Hematopoietic multipotent progenitor cell (in vitro differentiated cells): ENCODE measurements at places on chromosomes 1 and 21.
A peak's percentile ranks its signal among the peaks of the same experiment; 100 is the strongest.

DNA sequence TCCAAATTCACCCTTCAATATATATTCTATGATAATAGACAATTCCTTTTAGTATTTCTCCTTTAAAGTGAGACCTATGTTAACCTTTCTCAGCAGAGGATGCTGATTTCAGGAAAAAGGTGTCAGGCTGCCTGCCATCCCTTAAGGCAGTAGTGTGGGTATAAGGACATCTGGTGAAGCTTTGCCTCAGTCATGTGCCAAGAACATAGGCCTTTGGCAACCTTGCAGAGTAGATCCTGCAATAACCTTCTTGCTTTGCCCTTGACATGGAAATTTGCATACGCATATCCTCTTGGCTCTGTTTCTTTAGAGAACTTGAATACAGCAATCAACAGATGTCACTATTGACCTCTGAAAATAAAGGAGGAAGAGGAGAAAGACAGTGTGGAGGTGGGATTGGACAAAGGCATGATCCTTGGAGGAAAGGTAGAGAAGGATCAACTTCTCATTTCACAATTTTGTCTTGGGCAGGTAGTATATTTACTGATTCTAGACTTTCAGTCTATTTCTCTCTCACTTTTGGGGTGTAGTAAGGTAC, 21.1 kb upstream of the ZRANB2 start:
- DNase-seq = no peak

DNA sequence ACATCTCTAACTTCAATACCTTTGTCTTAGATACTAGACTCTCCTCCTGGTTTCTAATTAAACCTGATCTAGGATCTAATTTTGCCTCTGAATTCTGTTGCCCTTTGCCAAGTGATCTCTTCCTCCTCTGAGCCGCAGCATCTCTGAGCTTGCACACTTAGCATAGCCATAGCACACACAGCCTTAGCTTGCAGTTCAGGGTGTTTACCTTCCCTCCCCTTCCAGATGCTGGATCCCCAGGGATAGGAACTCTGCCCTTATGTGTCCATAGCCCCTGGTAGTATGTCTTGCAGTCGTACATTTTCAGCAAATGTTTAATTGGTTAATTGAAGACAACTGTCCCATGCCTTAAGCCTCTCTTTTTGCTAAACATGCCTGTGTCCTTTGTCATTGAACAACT, 30.3 kb downstream of the SELL start:
- no peak for DNase-seq

- no peak for DNase-seq
These were observed 28.1 kb upstream of the RGS18 start for GRCh38 chr1:192130175-192130574.

- no peak for DNase-seq
These were observed 497 bp downstream of the FCRLB start for GRCh38 chr1:161721738-161722343.

DNA sequence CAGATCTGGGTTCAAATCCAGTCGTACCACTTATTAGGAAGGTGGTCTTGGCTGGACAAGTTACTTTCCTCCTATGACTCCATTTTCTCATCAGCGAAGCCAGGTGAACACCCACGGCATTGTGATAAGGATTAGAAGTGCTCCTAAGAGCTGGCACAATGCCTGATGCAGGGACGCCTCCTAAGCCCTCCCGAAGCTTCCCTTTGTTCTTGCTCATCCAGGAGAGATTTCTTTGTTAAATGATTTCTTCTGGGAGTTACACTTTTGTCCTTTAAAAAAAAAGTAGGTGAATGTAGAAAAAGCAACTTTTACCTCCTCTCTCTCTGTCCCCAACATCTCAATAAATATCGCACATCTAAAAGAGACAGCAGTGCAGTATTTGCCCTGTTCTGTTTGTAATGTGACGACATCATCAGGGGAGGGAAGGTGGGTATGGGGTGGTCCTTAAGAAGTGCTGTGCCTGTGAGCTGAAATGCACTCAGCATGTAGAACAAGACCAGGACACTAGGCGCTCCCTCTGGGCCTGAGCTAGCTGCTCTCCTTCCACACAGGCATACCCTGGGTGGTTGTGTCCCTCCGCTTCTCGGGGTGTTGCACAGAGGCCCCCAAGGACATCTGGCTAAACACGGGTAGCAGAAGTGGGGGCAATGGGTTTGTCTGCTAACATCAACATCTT, 43.9 kb downstream of the SUSD4 start:
- no peak for DNase-seq

DNA sequence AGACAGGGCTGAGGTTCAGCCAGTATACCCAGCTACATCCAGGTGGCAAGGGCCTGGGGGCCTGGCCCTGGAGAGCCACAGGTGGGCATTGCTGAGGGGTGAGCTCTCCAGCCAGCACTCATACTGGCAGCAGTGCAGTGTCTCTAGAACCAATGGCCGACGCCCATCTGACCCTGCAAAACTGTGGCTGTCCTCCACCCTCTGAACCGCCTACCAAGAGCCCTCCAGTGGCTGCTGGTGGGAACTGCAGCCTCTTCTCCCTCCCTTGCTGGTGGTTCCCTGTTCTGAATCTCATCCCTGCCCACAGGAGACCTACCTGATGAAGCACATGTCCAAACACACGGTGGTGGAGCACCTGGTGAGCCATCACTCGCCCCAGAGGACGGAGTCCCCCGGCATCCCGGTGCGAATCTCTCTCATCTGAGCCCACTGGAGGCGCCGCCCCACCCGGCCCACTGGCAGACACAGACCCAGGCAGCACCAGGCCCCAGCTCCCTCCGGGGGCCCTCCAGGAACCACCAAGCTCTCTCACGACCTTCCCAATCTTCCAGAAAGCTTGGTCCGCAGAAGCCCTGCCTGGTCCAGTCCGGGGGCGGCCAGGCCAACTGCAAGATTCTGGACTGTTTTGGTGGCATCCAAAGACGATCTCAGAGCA, 22.1 kb downstream of the A3GALT2 start:
- peak; percentile 66 for DNase-seq

GRCh38 chr1:156668801-156669637, 8.2 kb downstream of the NES start:
- DNase-seq = no peak

- no peak for DNase-seq
These were observed 128.9 kb downstream of the ASTN1 start for GRCh38 chr1:177035586-177035985.

DNA sequence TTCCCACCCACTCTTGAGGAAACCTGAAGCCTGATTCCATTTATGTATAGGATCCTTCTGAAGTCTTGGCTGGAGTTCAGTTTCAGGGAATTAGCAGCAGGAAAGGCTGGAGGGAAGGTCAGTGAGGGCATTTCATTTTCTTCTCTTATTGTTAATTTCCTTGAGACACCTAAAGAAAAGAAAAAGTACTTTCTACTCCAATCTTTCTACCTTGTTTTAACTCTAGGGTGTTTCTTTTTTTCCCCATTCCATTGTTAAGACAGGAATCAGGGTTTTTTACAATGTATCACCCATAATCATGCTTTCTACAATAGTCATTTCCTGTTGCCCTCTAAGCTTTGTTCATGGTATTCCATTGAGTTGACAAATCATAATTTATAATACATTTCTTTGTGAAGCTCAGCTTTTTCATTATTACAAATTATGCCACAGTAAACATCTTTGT, 27.4 kb downstream of the SNRPE start:
- DNase-seq = no peak

- DNase-seq = no peak
These were observed 51.3 kb downstream of the CAPN9 start for GRCh38 chr1:230798491-230798890.

GRCh38 chr1:160429702-160430535, 29.6 kb downstream of the VANGL2 start:
- DNase-seq = peak; percentile 9

- DNase-seq = no peak
These were observed 36.4 kb upstream of the MAP10 start for GRCh38 chr1:232768793-232769192.

DNA sequence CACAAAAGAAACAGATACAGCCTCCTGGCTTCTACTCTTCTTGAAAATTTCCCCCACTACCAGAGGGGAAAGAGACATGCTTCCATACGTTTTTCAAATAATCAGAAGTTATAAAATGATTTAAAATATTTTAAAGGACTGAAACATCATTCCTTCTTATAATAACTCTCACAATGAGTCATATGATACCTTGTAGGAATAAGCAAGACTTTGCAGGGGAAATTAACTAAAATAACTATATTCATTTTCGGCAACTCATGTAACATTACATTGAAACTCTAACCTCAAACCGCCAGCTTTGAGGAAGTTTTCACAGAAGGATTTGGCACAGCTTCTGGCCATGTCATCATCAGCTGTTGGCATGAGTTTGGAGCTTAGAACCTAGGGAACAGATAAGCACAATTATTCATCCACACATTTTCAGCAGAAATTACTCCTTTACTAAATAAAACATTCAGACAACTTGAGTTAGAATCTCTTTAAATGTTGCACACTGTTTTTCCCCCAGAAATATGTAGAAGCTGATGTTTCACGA, 85.9 kb downstream of the USP24 start:
- peak; percentile 74 for DNase-seq

GRCh38 chr1:226466296-226466695, 58.4 kb upstream of the PARP1 start:
- no peak for DNase-seq

DNA sequence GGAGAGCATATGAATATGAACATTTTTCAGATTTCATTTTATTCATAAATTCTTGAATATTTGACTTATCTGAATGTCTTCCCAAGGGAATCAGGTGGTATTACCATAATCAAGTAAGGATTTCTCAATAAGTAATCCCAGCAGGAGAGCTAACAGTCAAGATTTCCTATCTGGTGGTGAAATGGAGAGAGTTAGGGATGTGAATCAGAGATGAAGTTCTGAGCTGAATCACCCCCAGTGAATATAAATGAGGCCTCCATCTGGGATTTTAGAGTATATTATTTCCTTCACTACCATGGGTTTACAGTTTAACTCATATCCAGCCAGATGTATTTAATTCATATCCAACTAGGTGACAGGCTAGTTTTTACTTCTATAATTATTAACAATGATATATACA, 61.5 kb upstream of the RGS2 start:
- no peak for DNase-seq

DNA sequence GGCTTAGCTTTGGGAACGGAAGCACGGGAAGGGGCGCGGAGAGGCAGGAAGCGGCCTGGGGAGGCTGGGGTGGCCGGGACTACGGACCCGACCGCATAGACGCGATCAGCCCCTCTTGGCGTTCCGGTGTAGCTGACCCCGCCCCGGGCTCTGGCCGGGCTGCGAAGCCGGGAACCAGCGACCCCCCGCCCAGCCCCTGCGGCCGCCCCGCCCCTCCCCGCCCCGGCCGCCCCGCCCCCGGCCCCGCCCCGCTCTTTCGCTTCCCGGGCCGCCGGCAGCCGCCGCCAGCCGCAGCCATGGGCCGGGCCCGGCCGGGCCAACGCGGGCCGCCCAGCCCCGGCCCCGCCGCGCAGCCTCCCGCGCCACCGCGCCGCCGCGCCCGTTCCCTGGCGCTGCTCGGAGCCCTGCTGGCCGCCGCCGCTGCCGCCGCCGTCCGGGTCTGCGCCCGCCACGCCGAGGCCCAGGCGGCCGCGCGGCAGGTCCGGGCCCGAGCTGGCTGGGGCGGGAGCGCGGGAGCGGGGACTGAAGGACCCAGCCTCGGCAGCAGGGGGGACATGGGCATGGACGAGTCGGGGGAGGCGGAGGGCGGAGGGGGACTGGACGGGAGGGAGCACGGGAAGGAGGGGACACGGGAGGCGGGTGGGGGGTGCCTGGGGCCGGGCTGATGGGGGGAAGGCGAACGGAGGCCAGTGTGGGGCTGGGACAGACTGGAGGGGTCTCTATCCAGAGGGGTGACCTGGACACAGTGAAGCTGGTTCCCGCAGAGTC, at the start of gene SELENON:
Gene SELENON, plus strand, starts transcription at position 259 of the 768 bp plus-strand sequence. Its CDS starts 38 bp downstream, at position 297.
- peak; percentile 7 for DNase-seq

- peak; percentile 31 for DNase-seq
These were observed 408.3 kb upstream of the PLXNA2 start for GRCh38 chr1:208652296-208653160.

DNA sequence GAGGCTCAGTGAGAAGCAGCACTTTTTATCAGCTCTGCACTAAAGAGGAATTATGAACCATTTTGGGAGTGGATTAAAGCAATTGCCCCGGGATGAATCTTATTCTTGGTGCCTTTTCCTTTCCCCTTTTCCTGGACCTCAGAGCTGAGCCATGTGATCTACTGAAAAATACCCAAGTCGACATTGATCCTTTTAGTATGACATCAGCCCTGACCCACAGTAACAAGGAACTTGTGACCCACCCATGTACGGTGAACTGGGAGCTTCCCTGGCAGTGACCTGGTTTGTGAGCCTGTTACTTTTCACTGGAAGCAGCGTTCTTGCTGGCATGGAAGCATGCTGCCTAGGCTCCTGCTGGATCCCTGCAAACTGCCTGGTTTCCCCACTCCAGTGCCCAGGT, 15.9 kb downstream of the AJAP1 start:
- no peak for DNase-seq

GRCh38 chr1:162310337-162310736, 66.3 kb downstream of the SPATA46 start:
- DNase-seq = no peak

DNA sequence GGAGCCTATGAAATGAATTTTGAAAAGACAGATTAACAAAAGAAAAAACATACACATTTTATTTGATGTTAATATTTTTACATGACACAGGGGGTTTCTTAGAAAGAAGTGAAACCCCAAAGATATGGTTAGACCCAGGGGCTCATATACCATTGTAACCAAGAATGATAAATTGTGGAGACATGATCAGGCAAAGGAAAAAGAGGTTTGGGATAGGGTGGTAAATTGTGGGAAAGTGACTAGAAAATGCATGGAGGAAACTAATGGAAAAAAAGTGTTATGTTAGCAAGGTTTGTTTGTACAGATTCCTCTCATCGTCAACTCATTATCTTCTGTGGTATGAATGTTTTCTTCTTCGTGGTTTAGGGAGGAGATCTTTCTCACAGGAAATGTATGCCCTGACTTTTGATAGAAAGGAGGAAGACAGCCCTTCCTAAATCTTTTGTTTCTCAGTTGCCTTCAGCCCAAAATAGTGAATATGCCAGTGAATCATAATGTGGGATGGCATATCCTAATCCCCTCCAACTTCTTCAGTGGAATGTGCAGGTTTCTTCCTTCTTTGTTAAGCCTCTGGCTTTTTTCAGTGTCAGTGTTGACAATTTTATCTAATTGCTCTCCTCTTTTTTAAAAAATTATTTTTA, 140.4 kb upstream of the UBE2U start:
- DNase-seq = no peak

DNA sequence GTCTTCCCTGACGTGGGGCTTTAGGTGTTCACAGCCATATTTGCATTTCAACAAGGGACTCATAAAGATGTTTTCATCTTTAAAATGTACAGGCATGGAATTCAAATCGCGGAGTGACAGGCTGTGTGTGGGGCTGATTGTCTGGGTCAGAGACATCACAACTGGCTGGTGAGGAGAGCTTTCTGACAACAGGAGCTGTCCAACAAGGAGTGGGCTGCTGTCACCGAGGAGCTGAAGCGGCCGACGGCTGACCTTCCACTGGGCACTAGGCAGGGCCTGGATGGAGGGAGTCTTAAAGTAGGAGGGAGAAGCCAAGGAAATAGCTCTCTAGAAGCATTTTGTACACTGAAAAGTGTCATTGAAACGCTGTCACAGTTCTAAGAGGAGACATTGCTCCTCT, 30.5 kb upstream of the SCMH1 start:
- DNase-seq = no peak

GRCh38 chr1:2316451-2316961, 74.8 kb downstream of the MORN1 start:
- DNase-seq = no peak
